T1000 (cell line): ENCODE measurements at places on chromosomes 2 and 18.

DNA sequence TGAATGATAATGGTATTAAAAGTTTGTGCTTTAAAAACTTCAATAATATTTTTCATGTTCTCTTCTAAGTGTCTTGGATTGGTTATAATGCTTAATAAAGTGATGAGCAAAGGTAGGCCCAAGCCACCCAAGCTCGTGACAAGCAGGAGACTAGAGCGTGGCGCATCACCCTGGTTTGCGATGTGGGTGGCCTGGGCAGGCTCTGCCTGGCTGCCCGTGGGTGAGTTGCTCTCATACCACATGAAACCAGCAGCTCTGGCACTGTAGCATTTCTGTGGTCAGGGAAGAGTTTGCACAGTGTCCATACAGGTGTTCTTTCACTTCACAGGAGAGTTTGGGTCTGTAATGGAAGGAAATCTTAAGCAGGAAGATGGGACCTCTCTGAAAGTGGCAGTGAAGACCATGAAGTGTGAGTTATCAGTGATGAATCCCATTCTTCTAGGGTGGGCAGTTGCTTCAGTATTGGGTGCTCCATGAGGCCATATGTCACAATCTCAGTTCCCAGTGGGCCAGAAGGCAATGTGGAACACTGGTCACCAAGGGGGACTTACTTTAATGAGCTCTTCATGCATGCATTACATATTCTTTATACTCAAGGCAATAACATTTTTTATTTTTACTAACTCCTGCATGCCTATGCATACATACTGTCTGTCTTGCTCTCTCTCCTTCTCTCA, 51.4 kb upstream of the TMEM87B start:
- DNase-seq = no peak

- DNase-seq = no peak
Measured at GRCh38 chr18:75467281-75467795, 39.8 kb upstream of the SMIM21 start.

- DNase-seq = no peak
Measured at GRCh38 chr18:48186131-48186766, 222.9 kb downstream of the ZBTB7C start.

GRCh38 chr18:11828786-11829432, 22.3 kb upstream of the CHMP1B start:
- no peak for DNase-seq

DNA sequence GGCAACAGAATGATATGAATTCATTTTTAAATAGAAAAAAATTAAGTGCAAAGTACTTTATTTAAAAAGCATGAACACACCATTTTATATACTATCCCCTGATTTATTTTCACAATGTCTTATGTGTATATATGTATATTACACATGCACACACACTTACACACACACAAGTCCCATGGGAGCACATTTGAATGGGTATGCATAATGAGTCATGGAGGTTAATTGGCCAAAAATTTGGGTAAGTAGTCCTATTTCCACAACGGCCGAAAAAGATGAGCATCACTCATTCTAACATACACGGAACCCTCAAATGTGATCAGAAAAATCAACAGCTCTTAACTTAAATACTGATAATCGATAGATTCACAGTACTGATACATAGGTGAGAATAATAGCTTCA, 97.4 kb upstream of the NABP1 start:
- no peak for DNase-seq

DNA sequence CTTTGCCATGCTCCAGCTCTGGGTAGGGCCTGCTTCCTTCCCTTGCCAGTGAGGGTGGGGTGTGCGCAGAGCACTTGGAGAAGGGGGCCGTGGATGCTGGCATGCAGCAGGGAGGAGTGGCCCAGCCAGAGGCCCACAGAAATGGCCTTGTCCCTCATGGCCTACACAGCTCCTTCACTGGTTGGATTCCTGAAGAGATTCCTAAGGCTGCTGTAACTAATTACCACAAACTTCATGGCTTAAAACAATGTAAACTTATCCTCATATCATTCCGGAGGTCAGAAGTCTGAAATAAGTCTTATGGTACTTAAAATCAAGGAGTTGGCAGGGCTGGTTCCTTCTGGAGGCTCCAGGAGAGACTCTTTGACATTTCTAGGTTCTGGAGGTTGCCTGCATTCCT, 195.2 kb downstream of the GLI2 start:
- DNase-seq = no peak

GRCh38 chr2:143933946-143934569, 585.9 kb downstream of the ZEB2 start:
- DNase-seq = no peak

DNA sequence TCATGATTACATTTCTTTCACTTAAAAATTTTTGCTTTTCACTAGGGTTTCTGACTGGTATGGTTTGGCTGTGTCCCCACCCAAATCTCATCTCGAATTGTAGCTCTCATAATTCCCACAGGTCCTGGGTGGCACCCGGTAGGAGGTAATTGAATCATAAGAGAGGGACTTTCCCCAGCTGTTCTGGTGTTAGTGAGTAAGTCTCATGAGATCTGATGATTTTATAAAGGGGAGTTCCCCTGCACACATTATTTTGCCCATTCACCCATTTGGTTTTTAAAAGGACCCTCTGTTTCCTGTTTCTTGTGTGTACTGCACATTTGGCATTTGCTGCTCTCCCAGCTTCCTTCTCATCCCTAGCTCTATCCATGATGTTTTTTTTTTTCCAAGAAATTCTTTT, 27.8 kb upstream of the NETO1 start:
- DNase-seq = no peak

GRCh38 chr2:85804583-85804982, 50.8 kb downstream of the ATOH8 start:
- no peak for DNase-seq

DNA sequence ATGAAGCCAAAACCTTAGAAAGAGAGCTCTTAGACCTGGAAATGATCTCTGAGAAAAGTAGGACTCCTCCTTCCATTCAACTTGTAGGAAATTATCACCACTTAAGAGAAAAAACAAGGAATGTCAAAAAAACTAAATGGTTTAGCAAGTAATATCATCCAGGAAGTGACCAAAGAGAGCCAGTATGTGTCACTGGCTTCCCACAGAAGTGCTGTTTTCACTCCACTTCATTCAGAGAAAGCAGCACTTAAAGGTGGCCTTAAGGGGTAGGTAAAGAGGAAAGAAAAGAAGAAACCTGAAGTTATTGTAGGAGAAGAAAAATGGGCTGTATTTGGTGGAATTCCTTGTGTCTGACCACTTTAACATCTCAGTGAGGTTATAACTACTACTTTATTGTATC, 414.4 kb upstream of the ETAA1 start:
- no peak for DNase-seq

- DNase-seq = no peak
Measured at GRCh38 chr2:215754546-215754945, 258.8 kb downstream of the MREG start.

DNA sequence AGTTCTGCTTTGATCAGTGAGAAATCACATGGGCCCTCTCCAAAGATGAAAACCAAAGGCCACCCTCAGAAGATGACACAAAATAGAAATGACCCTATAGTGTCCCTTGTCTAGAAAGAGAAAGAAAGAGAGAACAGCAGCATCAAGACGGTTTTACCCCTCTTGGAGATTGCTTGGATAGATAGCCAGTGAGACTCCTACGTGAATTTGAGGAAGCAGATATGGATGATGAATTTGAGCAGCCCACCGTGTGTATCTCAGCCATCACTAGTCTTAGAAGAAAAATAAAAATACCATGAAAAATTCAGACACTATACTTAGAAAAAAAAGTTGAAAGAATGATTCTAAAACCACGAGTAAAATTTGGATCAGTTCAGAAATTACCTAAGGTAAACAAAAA, 329.1 kb upstream of the CNTNAP5 start:
- DNase-seq = no peak
